ENCODE measurements at places on chromosomes 1 and 21.

DNA sequence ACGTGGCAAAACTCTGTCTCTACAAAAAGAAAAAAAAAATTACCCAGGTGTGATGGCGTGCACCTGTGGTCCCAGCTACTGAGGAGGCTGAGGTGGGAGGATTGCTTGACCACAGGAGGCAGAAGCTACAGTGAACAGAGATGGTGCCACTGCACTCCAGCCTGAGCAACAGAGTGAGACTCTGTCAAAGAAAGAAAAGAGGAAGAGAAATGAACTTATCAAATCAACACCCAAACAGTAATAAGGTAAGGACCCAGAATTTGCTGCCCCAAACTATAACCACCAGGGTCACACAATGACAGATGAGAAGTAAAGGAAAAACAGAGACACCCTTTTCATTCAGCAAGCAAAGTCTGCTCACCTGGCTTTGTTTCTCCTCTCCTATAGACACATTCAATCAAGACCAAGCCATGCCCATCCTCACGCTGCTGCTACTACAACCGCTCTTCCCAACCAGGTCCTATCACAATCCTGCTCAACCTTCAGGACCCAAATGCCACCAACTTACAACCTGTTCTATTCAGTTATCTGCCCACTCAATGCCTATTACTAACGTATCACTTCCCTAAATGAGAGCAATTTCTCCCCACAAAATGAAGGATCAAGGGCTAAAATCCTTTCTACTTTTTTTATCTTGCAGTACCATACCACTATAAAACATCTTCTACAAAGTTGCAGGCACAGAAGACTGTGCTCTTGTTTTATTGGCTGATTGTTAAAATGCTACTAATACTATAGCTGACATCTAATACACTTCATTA lies 183.5 kb downstream of the RERE start:
- no peak for DNase-seq
- H3K27me3 ChIP-seq, result no peaks in the 10 kb centered on the region
- H3K36me3 ChIP-seq, result peaks cover 15% of the 10 kb centered on the region
- H3K27ac ChIP-seq, result peak overlapping the region; percentile 12
- no peak overlapping the region for H3K4me3 ChIP-seq

DNA sequence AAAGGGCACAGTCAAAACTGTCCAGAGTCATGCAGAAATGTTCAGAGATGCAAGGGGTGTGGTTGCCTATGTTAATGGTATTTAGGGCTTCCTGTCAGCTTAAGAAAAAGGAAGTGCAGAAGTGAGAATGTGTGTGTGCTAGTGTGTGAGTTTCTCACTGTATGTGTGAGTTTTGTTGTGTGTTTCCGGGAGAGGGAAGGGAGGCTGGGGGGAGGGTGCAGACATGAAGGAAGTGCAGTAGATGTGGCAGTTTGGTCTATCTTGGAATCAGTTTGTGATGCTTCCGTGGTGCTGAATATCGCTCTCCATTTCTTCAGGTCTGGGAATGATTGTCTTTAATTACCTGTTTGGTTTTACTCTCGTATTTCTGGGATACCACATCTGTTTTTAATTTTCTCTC lies 16.5 kb upstream of the ATP6V1G3 start:
- peaks cover 11% of the 10 kb centered on the region for H3K4me1 ChIP-seq
- H3K36me3 ChIP-seq, result no peaks in the 10 kb centered on the region

DNA sequence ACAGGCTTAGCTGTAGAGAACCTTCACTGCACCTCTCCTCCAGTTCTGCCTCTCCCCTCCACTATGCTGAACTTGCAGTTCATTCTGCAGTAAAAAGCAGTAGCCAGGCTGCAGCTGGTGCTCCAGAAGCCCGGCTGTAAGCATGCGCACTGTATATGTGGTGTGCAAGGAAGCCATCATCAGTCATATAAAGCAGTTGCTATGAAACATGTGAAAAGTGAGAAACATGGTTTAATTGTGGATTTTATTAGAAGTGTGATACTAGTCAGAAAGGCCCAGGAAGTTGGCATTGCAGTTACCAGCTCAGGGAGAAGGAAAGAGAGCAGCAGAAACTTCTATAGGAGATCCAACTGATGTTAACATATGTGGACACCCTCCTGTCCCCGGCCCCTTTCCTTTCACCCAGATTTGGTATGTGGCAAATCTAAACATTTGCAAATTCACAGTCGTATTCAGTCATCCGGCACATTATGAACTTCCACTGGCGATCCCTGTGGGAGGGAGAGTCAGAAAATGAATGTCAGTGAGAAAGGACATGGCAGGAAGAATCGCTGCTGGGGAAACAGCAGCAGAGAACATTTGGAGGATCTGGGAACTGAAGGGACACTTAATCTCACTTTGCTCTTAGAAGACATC lies 32.8 kb downstream of the DPT start:
- DNase-seq, result no peak
- peaks cover 16% of the 10 kb centered on the region for H3K4me1 ChIP-seq
- H3K27ac ChIP-seq, result no peak overlapping the region

DNA sequence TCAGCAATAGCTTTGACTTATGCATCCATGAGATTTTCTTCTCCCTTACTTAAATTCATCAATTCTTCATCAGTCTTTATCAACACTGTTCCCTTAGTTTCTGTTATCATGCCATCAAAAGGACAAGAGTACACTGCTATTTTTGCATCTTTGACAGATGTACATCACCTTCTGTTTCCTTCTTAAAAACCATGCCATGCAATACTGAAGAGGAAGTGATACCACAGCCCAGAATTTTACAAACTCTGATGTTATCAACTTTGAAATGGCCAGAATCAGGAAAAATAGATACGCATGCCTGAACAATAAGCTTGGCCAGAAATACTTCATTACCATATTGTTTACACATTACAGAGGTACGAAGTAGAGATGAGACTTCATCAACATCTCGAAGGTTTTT lies 21.1 kb downstream of the FMO5 start:
- H3K4me3 ChIP-seq, result no peak overlapping the region
- H3K27me3 ChIP-seq, result no peaks in the 10 kb centered on the region
- DNase-seq, result no peak
- H3K4me1 ChIP-seq, result no peaks in the 10 kb centered on the region

DNA sequence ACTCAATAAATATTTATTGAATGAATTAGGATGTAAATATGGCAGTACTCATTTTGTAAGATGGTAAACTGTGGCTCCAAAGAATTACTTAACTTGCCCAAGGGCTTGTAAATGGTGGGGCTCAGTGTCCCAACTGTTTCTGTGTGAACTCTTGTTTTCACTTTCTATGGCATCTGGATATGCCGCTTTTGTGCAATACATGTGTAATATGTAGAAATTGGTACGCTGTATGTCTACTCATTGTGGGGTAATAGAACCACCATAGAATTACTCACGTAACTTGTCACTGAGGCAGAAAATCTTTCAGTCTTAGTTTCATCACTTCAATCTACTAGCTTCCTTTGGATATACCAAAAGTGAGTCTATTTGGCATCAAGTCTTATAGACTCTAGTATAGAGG lies 977 bp downstream of the PRPF3 start:
- no peak for DNase-seq
- H3K36me3 ChIP-seq, result peaks cover 10% of the 10 kb centered on the region
- H3K27me3 ChIP-seq, result no peaks in the 10 kb centered on the region
- peak overlapping the region; percentile 99 for H3K27ac ChIP-seq

GRCh38 chr1:93304716-93305138 lies 41.0 kb upstream of the DR1 start:
- no peak overlapping the region for H3K27ac ChIP-seq
- peaks cover 4% of the 10 kb centered on the region for H3K4me1 ChIP-seq
- no peaks in the 10 kb centered on the region for H3K27me3 ChIP-seq

- no peak overlapping the region for H3K4me3 ChIP-seq
- H3K27me3 ChIP-seq, result no peaks in the 10 kb centered on the region
- no peak overlapping the region for H3K27ac ChIP-seq
Measured at GRCh38 chr1:197174818-197175217, 28.3 kb upstream of the ASPM start.

DNA sequence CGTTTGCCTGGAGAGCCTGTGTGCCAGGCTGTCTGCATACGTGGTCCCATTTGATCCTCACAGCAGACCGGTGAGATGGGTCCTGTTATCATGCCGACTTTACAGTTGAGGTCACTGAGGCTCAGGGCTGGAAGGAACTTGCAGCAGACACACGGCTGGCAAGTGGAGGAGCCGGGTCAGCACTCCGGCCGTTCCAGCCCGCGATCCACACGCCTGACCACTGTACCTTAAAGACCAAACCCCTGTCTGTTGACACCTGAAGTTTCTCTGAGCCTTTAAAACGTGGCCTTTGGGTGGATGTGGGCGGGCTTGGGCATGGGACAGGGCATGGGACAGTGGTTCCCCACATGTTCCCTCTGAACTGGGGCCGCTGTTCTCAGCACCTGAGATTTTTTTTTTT lies 171.5 kb upstream of the TMEM51 start:
- H3K4me1 ChIP-seq, result peaks cover 26% of the 10 kb centered on the region
- H3K36me3 ChIP-seq, result peaks cover 3% of the 10 kb centered on the region
- no peak for DNase-seq
- no peak overlapping the region for H3K4me3 ChIP-seq
- H3K27me3 ChIP-seq, result no peaks in the 10 kb centered on the region

GRCh38 chr1:32539584-32540571 lies 651 bp downstream of the ZBTB8A start:
- H3K27me3 ChIP-seq, result peaks cover 12% of the 10 kb centered on the region
- peaks cover 7% of the 10 kb centered on the region for H3K36me3 ChIP-seq
- peak overlapping the region; percentile 98 for H3K4me3 ChIP-seq
- H3K27ac ChIP-seq, result peak overlapping the region; percentile 89

DNA sequence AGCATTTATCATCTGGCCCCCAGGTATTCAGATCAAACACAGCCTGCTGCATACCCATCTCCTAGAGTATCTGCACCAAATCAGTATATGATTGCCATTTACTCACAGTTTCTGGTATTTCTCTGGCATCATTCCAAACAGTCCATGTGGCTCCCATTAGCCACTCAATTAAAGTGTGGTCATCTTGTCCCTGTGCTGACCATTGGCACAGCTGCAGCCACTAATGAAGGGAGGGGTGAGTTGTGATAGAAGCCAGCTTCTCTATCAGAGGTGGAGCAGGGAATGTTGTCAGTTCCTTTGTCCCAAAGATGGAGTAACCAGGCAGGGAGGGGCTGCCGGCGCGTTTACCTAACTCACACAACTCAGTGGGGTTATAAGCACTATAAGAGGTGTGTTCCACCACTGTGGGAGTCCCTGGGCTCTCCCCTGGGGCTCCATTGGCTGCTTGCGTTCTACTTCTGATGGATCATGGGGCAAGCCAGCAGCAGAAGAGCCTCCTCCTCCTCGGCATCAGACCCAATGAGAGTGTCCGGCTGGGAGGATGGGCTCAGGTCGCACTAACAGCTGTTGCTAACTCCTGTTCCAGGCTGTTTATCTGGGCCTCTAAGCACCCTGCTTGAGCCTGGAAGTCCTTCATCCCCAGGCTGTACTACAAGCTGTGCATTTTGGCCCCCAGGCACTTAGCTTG lies 108.6 kb downstream of the GDAP2 start:
- H3K4me3 ChIP-seq, result no peak overlapping the region
- no peak for DNase-seq
- H3K36me3 ChIP-seq, result no peaks in the 10 kb centered on the region
- no peaks in the 10 kb centered on the region for H3K4me1 ChIP-seq
- no peak overlapping the region for H3K27ac ChIP-seq
- H3K27me3 ChIP-seq, result no peaks in the 10 kb centered on the region

DNA sequence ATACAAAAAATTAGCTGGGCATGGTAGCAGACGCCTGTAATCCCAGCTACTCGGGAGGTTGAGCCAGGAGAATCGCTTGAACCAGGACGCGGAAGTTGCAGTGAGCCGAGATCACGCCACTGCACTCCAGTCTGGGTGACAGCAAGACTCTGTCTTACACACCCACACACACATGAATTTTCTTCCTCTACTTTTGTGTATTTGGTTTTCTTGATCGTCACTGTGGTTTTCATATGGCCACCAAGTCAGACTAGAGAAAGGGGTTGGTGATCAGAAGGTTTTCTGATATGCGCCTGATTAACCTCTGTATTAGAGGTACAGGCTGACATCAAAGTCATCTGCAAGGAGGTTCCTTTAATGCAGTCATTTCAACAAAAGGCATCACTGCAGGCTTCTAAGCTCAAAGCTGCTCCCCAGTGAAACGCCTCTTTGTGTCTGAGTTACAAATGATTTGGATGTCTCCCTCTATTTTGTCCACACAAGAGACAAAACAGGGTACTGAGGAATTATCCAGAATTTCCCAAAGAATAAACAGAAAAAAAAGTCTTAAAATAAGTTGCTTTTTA lies 11.1 kb downstream of the SH2D1B start:
- H3K27me3 ChIP-seq, result peaks cover 28% of the 10 kb centered on the region
- H3K27ac ChIP-seq, result no peak overlapping the region
- peaks cover 26% of the 10 kb centered on the region for H3K4me1 ChIP-seq
- H3K36me3 ChIP-seq, result no peaks in the 10 kb centered on the region

- H3K36me3 ChIP-seq, result no peaks in the 10 kb centered on the region
- no peaks in the 10 kb centered on the region for H3K4me1 ChIP-seq
- no peak for DNase-seq
- peaks cover 48% of the 10 kb centered on the region for H3K27me3 ChIP-seq
- H3K27ac ChIP-seq, result no peak overlapping the region
Measured at GRCh38 chr1:110165761-110166231, 15.5 kb downstream of the SLC6A17 start.

DNA sequence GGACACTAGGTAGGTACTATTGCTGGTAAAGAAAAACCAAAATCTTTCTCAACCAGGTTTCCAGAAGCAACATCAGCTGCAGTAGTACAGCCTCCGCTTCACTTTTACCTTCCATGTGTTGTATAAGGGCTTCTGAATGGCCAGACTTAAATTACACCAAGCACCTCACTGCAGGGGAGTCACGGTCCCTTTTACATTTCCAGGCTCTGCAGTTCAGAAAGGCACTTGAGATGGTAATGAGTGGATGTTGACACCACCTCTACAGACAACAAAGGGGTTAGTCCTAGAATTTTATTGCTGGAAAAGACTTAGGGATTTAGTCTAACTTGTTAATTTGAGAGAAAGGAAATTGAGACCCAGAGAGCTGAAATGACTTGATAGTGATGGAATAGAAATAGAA lies 12.0 kb upstream of the DUSP12 start:
- H3K36me3 ChIP-seq, result no peaks in the 10 kb centered on the region

DNA sequence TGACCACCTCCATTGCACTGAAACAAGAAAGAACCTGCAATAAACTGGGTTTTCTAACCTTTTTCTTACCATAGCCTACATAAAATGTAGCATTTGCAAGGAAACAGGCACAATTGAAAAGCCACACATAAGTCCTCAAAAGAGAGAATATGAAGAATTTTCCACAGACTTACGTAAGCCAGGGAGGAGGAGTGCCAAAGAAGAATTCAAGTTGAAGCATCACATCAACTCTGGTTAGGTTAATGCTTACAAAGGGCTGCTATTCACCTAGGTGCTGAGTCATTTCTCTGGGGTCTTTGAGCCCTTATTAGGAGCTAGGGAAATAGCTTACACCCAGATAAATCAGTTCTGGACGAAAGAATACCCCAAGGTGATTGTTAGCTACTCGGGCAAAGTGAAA lies 9.6 kb downstream of the OSCP1 start:
- peaks cover 9% of the 10 kb centered on the region for H3K36me3 ChIP-seq
- no peaks in the 10 kb centered on the region for H3K27me3 ChIP-seq
- peak overlapping the region; percentile 55 for H3K4me3 ChIP-seq
- H3K4me1 ChIP-seq, result peaks cover 18% of the 10 kb centered on the region
- H3K27ac ChIP-seq, result peak overlapping the region; percentile 88

GRCh38 chr21:45620201-45620923 lies 23.2 kb upstream of the PCBP3 start:
- H3K4me3 ChIP-seq, result no peak overlapping the region
- H3K4me1 ChIP-seq, result peaks cover 13% of the 10 kb centered on the region
- H3K36me3 ChIP-seq, result no peaks in the 10 kb centered on the region
- H3K27ac ChIP-seq, result no peak overlapping the region
- DNase-seq, result no peak
- H3K27me3 ChIP-seq, result peaks cover 6% of the 10 kb centered on the region

- H3K4me3 ChIP-seq, result no peak overlapping the region
- no peak overlapping the region for H3K27ac ChIP-seq
- no peak for DNase-seq
- no peaks in the 10 kb centered on the region for H3K36me3 ChIP-seq
- H3K27me3 ChIP-seq, result no peaks in the 10 kb centered on the region
Measured at GRCh38 chr1:174766727-174767126, 233.0 kb upstream of the CACYBP start.

Data from type B pancreatic cell (in vitro differentiated cells).